Mucosa of gallbladder (tissue), 1 donor: ENCODE measurements at places on chromosomes 2 and 18.

- no peak for DNase-seq
Measured at GRCh38 chr2:19274439-19274838, 84.0 kb downstream of the OSR1 start.

GRCh38 chr2:6909431-6910385, 7.5 kb upstream of the RNF144A start:
- DNase-seq = no peak

GRCh38 chr2:25409468-25409867, 67.7 kb upstream of the DNMT3A start:
- DNase-seq = no peak

- DNase-seq = no peak
Measured at GRCh38 chr2:113216321-113216720, 42.5 kb downstream of the PSD4 start.

DNA sequence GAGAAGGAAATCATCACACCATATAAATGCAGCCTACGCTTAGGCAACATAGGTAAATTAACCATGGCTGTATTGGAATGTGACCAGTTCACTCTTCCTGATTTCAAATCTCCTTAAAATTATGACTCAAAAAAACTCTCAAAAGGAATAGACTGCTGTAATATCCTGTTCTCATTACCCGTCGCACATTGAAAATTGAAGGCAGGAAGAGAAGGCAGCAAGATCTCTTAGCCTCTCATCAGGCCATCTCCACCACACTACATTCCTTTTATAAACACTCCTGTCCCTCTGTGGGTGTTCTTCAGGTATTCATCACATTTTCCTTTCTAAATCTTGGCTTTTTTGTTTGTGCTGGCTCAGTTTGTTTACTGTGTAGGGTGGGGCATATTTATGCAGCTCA, 83.2 kb downstream of the PPP1R1C start:
- DNase-seq = no peak

DNA sequence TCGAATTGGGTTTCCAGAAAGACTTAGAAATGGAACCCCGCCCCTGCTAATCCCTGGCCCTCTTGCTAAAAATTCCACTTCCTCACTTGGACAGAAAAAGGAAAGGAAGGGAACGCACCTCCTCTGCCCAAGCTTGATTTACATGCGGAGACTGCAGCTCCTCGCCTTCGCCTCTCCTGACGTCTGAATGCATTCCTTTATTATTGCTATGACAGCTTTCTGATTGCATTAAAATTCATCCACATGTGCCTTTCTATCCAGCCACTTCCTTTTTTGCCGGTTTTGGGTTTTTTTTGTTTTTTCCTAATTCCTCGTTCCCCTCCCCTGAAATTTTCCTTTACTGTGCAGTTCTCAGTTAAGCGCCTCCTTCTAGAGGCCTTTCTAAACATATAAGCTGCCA, 287.8 kb downstream of the CELF4 start:
- DNase-seq = no peak

- DNase-seq = no peak
Measured at GRCh38 chr18:44537526-44537925, 143.2 kb upstream of the SETBP1 start.

- no peak for DNase-seq
Measured at GRCh38 chr2:8452296-8452695, 229.6 kb upstream of the ID2 start.

DNA sequence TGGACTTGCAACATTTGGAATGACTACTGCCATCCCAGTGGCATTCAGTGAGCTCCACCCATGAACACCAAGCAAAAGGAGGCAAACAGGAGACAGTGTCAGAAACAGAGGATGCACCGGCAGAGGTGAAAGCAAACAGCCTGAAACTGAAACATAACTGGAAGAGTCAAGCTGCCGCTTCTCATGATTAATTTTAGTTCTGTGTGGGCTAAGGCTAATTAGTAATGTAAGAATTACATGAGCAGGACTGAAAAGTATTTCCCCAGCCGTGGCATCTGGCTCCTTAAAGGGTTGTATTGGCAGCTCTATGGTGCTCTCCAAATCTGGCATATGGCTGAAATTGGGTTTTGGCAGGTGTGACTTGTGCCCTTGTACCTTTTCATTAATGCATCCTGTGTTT, 1108.1 kb downstream of the TSN start:
- DNase-seq = no peak
